G401 (cell line): ENCODE measurements at places on chromosomes 11 and 22. TPM values are rescaled to one million over a fixed set of nuclear protein-coding genes. Genes with fewer than 3 reads are reported as not detected.

DNA sequence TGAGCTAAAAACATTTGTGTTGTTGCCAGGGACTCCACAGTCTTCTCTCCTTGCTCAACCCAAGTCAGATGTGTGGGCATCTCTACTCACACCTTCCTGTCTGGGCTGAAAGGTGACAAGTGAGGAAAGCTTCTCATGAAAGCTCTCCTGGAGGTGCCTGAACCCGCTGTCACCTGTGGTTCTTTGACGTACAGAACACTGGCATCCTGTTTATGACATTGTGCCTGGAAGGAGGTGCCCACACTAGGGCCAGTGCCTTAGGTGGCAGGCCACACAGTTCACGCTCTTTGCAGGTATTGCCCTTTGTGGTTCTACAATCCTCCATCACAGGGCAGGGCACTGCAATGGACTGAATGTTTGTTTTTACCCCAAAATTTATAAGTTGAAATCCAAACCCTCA, 108.5 kb downstream of the CD44 start:
- no peak for DNase-seq

Gene RAB38
- 0.17 TPM in 1 of 2 replicates, not detected in the other for total RNA-seq

GRCh38 chr11:13355191-13355590, 77.6 kb downstream of the BMAL1 start:
- DNase-seq = no peak

DNA sequence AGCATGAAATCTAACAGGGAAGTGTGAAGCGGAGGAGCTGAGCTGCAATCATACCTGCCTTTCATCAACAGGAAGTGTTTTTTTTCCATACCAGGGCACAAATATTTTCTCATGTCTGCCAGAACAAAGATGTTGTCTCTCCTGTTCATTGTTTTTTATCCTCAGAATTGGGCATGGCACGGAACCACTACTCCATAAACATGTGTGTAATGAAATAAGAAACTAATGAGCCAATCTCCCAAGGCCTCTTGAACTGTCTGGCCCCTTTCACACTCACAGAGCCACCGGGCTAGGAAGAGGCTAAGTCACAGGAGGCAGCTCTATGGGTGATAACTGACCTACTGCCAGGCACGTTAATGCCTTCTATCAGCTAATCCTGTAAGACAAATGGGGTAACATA, 124.4 kb downstream of the ETS1 start:
- DNase-seq = no peak

GRCh38 chr11:104130161-104130560, 33.8 kb downstream of the PDGFD start:
- DNase-seq = no peak

GRCh38 chr11:70378506-70379134, 19.7 kb upstream of the CTTN start:
- DNase-seq = no peak

DNA sequence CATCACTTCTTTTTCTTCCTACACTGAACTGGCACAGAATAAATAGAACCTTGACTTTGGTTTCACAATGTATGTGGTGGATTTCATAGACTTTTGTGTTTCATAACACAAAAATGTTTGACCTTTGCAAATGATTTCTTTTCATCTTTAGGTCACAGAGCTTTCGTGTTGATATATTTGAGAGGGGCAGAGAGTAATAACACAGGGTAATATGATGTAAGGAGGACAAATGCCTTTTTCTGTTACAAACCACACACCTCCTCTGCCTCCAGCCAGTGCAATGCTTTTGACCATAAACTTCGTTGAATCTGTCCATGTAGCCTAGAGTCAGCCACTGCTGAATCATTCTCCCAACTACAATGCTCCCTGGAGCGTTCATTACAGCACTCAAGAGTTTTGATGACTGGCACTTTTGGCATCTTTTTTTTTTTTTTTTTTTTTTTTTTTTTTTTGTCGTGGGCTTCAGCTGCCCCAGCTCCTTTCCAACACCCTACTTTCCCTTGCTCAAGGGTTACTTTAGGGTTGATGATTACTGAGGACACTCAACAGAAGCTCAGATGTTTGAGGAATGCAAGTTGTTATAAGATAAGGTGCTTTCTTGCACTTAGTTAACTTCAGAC, 11.4 kb upstream of the CAT start:
- no peak for DNase-seq

Gene CHADL
- 0.75 and 4.3 TPM in 2 replicates for total RNA-seq

Gene VSIG10L2
- total RNA-seq = not detected in 2 replicates

- no peak for DNase-seq
These were observed 27.5 kb upstream of the CHST1 start for GRCh38 chr11:45692808-45693453.

GRCh38 chr11:92410526-92410925, 185.9 kb downstream of the FAT3 start:
- no peak for DNase-seq

Gene CSNK2A3
- 5.7 and 8.6 TPM in 2 replicates for total RNA-seq

Gene MOV10L1
- total RNA-seq = not detected in 2 replicates

DNA sequence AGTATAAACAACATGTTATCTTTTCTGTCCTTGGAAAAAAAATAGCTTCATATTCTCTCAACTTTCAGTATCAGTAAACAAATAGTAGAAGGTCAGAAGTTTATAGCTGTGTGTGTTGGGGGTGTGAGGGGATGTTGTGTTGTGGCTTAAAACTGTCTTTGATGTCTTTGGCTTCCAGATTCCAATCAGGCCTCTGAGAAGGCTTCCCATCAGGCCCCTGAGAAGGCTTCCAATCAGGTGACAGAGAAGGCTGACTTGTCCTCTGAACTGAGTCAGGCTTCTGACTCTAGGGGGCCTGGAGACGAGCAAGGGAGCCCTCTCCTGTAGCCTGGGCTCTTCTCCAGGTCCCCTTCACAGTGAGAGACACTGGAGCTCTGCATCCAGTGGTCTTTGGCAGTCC, 9.3 kb downstream of the MTFP1 start:
- DNase-seq = no peak

Gene ACRV1
- not detected in 2 replicates for total RNA-seq

DNA sequence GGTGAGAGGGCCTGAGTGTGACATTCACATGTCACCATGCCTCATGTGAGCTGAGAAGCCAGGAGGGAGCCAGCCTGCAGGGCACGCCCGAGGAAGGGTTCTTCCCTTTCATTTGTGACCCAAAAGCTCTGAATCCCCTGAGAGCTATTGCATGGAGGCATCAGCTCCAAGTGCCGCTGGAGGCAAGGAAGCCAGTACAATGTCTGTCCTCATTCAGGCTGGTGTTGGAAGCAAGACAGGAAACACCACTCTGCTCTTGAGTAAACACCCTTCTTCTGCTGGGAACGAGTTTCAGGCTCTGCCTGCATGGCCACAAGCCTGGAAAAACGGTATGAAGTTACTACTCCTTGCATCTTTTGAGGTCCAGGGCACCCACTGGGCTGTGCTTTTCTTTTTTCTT, 83.8 kb upstream of the LARGE1 start:
- DNase-seq = no peak

Gene SCGB1D2
- total RNA-seq = not detected in 2 replicates

Gene TNNT3
- not detected in 2 replicates for total RNA-seq

GRCh38 chr11:235180-235579, 962 bp downstream of the SIRT3 start:
- no peak for DNase-seq

Gene ELFN2
- total RNA-seq = under 0.01 TPM in 1 of 2 replicates, not detected in the other

- no peak for DNase-seq
These were observed 49.1 kb upstream of the MUC15 start for GRCh38 chr11:26621132-26621531.

DNA sequence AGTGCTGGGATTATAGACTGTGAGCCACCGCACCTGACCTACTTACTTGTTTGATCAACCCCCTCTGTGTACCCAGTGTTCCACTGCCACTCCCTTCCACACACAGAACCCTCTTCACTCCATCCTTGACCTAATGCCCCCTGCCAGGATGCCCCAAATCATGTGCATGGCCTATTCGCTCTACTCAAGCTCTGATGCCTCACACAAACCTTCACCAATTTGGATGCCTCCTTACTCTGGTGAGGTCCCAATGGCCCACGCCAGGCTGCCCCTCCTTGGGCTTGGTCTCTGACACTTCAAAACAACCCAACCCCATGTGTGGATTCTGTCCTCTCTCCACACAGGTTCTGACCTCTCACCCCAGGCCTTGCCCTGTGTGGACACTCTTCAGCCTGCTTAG, 9.4 kb upstream of the PSMC3 start:
- DNase-seq = no peak

Gene CENPM
- total RNA-seq = 89.5 and 91.5 TPM in 2 replicates

GRCh38 chr11:126282736-126283591, at the start of gene TIRAP:
Gene TIRAP, plus strand, starts transcription at chr11:126283093. Its CDS starts 7,802 bp downstream, at chr11:126290895.
- peak; percentile 76 for DNase-seq

DNA sequence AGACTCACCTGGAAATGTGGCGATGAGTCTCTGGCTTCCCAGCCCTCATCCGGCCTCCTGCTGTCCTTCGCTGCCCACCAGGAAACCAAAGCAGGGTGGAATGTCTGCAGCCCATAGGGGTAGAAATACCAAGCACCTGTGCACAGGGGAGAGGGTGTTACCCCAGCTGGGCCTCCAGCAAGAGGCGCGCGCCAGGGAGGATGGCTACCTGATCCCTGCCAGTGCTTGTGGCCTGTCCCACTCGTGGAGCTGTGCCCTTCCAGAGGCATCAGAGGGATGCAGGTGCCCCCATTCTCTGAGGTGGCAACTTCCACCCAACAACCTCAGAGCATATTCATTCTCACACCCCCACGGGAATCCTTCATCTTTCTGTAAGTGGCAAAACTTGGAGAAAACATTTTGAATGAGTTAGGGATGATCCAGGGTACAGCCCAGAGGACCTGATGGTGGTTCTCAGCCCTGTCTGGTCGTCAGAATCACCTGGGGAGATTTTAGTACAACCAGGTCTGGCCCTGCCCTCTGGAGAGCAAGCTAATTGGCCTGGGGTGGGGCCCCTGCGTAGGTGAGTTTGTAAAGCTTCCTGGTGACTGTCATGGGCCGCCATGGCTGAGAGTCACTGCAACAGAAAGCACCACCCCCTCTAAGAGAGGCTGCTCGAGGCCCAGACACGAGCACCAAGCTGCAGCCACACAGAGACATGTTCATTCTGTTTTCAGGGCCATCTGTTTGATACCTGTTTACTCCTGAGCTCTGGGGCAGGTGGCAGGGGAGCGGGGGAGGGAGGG, 9.9 kb downstream of the SUN2 start:
- DNase-seq = no peak

Gene BAIAP2L2
- 0.20 and 0.55 TPM in 2 replicates for total RNA-seq

DNA sequence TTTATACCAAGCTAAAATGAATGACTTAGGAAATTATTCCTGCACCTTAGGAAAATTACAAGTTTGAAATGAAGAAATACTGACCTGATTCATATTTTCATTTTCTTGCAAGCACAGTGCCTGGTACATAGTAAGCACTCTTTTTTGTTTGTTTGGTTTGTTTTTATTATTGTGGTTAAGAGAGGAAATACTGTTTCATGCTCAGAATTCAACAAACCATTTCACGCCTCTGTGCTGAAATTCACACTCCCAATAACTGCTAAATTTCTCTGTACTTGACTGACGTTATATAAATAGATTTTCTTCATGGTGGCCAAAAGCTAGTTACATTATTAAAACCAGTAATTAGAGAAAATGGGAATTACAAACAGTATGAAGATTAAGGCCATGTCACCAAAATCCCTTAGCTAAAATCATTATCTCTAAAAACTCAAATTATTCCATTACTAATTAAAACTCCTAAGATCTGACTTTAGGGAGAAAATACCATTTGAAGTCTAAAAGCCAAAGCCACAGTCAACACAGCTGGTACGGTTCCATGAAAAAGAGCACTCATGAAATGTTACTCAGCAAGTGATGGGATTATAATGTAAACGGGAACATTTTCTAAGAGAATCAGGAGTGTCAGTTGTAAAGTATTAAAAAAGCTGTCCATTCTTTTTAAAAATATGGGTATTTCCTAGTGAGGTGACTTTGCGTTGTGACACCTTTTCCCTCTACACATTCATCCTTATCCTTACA, 77.8 kb upstream of the DDI1 start:
- DNase-seq = no peak

DNA sequence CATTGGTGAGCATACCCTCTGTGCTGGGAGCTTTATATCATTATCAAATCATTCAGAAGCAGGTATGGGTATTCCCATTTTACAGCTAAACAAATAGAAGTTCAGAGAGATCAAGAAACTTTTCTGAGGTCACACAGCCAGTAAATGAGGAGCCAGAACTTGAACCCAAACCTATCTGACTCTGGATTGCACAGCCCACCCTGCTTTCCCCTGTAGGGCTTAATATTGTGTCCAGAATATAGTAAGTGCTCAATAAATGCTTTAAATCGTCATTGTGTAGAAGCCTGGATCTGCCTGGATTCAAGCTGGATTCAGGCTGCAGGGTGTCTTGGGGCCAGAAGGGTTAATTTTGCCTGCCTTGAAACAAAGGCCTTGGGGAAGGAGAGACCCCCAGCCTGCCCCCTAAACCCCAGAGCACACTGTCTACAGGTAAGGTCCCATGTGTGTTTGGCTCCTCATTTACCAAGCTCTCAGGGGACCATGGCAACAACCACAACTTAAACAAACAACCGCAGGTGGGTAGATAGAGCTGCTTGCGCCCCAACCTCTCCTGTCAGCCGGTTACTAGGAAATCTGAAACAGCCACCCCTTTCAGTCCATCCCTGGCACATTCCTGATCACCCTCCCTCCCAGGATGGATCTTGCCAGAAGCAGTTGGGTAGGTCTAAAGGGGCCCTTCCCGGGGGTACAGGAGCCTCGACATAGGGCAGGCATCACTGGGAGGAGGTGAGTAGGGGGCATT, 3.0 kb upstream of the SEC14L3 start:
- no peak for DNase-seq

Gene TIGD3
- total RNA-seq = 0.12 and 1.9 TPM in 2 replicates

DNA sequence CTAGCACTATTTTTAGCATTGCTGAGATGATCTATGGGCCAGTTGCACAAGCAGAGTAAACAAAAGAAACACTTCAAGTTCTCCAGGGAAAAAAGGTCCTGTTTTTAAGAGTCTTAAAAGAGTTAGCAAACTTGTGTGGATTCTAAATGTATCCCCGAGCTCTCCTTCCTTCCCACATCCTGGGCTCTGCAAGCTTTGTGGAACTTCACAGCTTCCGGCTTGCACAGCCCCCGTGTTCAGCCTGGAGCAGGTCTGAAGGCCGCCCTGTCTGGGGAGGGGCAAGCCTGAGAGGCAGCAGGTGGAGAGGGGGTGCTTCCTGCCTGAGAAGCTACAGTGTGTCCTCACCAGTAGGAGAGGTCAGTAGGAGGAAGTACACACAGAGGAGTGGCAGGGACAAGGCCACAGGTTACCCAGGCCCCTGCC, 35.1 kb upstream of the SUSD2 start:
- no peak for DNase-seq

- DNase-seq = no peak
These were observed 129.3 kb upstream of the B3GAT1 start for GRCh38 chr11:134541355-134541754.

Gene SCUBE1
- total RNA-seq = 10.4 and 28.9 TPM in 2 replicates

Gene CRY2
- total RNA-seq = 12.6 and 13.1 TPM in 2 replicates
